ENCODE measurements at places on chromosomes 2 and 18.

DNA sequence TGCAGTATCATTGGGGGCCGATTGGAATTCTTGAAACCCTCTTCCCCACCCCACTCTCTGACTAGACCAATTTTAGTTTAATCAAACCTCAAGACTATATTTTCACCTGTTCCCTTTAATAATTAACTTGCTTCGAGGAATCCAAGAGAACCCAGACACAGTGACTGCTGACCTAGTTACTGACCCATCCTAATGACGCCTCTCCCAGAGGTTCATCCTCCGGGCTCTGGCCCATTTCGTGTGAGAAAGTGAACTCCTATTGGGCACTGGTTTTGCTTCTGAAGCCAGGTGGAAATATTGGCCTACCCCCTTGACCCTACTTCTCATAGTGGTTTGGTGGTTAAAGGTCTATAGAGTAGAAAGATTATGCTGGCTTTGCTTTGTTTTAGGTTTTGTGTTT is 39.9 kb downstream of the RPL37A start:
- DNase-seq, result no peak

DNA sequence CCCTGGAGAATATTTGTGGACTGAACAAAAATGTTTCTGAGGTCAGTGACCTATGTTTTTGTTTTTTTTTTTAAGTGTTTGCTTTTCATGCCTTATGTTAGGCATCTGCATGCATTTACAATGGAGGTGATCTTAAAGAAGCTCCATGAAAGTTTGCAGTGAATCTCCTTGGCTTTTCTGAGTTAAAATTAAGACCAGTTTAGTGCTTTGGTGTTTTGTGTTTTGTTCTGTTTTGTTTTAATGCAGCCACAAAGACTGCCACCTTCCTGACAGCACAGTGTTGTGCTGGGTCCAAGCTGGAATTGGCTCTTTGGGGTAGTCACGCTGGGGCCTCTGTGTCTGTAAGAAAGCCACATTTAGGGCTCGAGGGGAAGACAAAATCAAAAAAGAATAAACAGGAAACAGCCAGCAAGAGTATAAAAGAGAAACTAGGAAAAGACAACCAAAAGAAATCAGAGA is 396.2 kb downstream of the ARHGAP15 start:
- DNase-seq, result no peak

DNA sequence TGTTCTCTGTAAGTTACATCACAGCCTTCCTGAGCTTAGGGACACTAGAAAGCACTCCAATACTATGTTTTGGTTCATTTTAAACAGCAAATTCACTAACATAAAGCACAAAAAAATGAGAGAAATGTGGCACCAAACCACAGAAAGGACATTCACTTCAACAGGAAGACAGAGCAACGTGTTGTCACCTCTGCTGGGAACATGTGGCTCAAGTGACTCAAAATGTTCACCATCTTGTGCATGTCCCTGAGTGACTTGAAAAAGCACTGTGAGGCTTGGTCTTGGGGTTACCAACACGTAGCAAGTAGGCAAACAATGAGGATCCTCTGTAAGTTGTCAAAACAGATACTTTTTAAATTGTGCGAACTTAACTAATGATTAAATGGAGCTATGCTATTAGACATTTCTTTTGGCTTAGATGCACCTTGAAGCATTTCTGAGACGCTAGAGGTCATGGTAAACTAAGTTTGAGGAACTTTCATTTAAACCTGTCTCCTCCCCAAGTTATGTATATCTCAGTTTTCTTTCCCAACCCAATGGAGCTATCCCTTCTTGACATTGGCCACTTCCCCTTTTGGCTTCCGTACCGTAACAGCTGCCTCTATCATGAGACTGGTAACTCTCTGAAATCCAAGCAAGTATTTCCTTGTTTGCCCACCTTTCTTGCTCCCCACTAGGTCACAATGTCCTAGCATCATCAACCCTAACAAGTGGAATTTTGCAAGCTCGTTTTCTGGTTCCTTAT is 14.0 kb upstream of the ST6GAL2 start:
- no peak for DNase-seq

DNA sequence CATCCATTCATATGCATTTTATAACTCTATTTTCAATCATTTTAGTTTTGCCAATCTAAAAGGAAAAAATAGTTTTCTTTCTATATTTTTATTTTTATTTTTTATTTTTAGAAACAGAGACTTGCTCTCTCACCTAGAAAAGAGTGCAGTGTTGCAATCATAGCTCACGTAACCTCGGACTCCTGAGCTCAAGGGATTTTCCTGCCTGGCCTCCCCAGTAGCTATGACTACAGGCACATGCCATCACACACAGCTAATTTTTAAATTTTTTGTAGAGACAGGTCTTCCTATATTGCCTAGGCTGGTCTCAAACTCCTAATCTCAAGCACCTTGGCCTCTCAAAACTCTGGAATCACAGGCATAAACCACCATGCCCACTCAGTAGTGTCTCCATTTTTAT is 125.5 kb upstream of the XIRP2 start:
- DNase-seq, result no peak

GRCh38 chr2:156653675-156654074 is 217.5 kb downstream of the GPD2 start:
- no peak for DNase-seq

DNA sequence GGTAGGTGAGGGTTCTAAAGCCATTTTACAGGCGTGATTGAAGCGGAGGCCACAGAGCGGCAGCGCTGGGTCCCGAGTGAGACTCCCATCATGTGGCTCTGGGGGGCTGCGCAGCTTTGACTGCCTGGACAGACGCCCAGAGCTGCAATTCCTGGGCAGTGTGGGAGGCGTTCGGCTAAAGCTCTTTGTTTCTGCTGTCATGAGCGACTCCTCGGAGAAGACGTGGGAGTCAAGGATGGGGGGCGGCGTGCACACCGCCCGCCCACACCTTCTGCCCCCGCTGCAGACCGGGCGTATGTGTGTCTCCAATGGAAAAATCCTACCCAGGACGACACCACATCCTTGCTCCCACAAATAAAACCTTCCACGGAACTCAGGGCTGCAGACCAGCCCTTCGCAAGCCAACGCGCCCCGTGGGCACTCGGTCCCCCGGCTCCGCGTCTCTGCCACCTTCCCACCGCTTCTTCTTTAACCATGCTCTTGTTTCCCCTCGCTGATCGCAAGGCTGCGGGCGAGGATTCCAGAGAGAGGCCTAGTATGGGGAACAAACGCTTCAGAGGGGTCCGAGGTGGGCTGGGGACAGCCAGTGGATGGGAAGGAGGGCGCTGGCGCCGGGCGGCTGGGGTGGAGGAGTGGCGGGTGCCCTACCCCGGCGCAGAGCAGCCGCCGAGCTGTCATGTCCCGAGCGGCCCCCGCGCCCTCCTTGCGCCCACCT is 680 bp upstream of the LBH start:
- DNase-seq, result no peak
